ENCODE measurements at places on chromosomes 4 and X.

- DNase-seq, result no peak
Observed at GRCh38 chrX:153519569-153520286, 2.3 kb downstream of the ATP2B3 start.

- DNase-seq, result no peak
Observed at GRCh38 chr4:84235126-84235944, 263.8 kb downstream of the NKX6-1 start.

DNA sequence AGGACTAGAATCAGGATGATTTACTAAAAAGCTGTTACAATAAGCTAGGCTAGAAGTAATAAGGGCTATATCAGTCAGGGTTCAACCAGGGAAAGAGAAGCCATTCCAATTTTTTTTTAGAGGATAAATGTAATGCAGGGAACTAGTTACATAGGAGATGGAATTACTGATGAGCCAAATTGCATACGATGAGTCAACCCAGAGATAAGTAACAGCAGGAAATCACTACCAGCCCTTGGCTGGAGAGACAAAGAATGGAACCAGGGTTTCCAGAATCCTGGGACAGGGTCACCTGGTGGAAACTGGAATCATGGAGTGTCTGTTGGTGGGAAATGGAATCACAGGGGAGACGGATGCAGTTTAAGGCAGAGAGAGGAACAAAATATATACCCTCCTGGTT, 13.1 kb upstream of the MAGEA4 start:
- no peak for DNase-seq

GRCh38 chr4:161817914-161818313, 345.9 kb downstream of the FSTL5 start:
- DNase-seq, result no peak

DNA sequence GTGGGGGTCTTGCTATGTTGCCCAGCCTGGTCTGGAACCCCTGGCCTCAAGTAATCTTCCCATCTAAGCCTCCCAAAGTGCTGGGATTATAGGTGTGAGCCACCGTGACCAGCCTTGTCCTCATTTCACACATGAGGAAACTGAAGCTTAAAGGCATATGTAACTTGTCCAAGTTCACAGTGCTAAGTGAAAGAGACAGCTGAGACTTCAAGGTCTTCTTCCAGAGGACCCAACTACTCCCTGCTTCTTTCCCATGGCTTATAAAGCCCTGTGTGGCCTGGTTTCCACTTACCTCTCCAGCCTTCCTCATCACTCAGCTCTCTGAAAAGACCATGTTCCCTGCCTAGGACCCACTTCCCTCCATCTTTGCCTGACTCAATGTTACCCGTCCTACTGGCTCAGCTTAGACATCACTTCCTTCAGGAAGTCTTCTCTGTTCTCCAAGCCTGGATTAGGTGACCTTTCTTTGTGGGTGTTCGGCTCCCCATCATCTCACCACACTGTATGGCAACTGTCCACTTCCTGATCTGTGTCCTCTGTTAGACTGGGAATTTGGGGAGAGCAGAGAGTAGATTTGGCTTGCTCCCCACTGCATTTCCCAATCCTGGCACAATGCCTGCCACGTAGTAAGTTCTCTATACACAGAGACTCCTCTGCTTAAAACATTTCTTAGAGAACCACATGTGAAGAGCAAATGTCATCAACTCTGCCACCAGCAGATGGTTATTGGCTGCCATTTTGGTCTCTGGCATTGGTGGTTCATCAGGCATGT, 30.4 kb upstream of the LAMP2 start:
- no peak for DNase-seq

DNA sequence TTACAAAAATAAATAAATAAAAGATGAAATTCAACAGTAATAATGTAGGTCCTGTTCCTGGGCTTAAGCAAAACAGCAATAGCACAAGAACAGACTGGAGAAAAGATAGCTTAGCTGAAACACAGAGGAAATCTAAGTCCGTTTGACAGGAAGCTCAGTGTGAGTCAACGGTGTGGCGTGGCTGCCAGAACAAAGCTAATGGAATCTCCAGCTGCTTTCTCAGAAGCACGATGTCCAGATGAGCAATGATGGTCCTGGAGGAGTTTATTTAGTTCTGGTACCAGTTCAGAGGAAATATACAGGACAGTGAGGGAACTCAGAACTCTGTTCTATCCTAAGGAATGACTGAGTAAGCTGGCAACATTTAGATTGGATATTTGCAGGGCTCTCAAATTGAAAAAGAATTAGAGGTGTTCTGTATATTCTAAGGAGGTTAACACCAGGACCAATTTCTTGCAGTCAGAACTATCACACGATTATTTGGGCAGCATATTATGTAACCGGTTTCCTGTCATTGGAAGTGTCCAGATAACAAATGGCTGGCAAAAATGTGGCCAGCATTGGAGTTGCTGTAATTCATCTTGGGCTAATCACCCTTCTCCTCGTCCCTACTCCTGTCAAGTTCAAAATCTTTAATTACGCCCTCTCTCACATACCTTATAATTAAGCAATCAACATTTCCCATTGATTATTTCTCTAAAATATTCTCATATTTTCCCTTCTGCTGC, 12.7 kb downstream of the GAB3 start:
- no peak for DNase-seq

GRCh38 chrX:155259752-155260151, 4.5 kb downstream of the RAB39B start:
- DNase-seq, result no peak

- DNase-seq, result no peak
Observed at GRCh38 chr4:41209187-41209586, 5.2 kb downstream of the APBB2 start.

GRCh38 chrX:103220511-103221323, 5.8 kb downstream of the BEX4 start:
- no peak for DNase-seq

DNA sequence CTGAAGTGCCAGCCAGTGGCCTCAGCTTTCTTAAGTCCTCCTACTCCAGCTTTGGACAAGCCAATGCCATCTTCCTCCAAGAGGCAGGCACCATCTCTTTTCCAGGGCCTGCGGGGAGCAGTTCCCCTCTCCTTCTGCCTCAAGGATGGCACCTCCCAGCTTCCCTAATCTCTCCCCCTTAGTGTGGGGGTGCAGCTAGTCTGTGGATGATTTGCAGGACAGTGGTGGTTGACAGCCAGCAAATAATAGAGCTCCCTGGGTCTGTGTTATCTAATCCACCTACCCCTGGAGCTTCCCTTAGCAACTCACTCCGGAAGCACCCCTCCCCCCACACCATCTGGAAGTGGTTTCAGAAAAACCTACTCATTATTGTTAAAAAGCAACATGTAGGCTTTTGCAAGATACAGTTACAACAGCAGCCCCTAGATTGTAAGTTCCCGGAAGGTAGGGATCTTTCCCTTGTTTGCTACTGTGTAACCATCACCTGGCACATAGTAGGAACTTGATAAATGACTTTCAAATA, 247.1 kb downstream of the BCOR start:
- DNase-seq, result no peak

GRCh38 chr4:137421796-137422195, 110.5 kb downstream of the PCDH18 start:
- DNase-seq, result no peak

DNA sequence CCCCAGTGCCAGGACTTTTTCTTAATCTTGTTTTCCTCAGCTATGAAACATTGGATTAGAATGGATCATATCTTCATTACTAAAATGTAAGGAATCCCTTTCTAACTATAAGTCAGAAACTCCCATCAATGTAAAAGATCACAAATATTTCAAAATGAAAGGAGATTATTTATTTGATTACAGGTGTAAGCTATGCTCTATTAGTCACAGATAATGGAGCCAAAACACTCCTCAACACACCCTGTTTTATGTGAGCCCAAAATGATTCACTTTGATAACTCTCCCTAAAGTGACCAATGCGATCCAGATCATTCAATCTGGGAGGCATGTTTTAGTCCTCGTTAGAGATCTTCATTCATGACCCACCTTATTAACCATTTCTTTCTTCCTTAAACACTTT, 566.7 kb upstream of the TENM3 start:
- DNase-seq, result no peak

DNA sequence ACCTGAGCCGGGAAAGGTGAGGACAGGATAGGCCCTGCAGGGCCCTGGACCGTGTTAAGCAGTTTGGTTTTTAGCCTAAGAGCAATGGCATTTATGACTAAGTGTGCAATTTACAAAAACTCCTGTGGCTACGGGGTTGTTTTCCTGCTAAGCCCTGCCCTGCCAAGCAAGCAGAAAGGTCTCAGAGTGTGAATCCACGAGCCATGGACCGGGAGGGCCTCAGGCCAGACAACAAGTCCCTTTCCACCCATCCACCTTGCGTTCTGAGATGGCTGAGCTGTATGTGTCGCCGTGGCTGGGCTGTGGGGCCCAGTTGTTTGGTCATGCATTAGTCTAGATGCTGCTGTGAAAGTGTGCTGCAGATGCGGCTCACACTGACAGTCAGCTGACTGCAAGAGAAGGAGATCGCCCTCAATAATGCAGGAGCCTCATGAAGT, 33.9 kb upstream of the AFAP1 start:
- DNase-seq, result no peak

DNA sequence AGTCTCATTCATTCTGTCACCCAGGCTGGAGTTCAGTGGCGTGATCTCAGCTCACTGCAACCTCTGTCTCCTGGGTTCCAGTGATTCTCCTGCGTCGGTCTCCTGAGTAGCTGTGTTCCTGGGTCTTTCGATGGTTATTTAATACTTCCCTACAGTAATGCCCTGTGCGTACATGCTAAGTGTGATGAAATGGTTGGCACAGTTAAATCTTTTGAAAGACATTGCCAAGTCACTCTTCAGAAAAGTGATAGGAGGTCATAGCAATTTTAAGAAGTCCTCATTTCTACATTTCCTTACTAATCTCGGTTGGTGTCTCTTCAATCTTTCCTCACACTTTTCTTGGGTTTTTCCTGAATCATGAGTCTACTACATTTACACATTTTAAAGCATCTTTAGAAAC, 14.4 kb downstream of the HTT-AS start:
- DNase-seq, result no peak

- no peak for DNase-seq
Observed at GRCh38 chr4:62543002-62543401, 1342.9 kb downstream of the ADGRL3 start.

- DNase-seq, result no peak
Observed at GRCh38 chrX:34770511-34770910, 113.4 kb upstream of the TMEM47 start.

DNA sequence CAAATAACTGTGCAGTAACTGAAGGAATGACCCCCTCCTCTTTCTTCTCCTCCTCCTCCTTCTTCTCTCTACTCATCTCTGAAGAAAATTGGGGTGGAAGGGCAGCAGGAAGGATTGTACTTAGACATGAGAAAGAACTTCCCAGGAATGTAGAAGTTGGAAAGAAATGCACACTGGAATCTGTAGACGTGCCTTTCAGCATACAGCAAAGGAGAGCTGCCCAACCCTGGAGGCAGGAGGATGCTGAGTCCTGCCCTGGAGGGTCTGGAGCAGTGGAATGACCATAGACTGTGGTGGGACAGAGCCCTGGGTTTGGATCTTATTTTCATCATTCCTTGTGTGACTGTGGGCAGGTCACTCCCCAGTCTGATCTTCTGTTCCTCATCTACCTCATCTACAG, 80.1 kb downstream of the PJA1 start:
- DNase-seq, result no peak

DNA sequence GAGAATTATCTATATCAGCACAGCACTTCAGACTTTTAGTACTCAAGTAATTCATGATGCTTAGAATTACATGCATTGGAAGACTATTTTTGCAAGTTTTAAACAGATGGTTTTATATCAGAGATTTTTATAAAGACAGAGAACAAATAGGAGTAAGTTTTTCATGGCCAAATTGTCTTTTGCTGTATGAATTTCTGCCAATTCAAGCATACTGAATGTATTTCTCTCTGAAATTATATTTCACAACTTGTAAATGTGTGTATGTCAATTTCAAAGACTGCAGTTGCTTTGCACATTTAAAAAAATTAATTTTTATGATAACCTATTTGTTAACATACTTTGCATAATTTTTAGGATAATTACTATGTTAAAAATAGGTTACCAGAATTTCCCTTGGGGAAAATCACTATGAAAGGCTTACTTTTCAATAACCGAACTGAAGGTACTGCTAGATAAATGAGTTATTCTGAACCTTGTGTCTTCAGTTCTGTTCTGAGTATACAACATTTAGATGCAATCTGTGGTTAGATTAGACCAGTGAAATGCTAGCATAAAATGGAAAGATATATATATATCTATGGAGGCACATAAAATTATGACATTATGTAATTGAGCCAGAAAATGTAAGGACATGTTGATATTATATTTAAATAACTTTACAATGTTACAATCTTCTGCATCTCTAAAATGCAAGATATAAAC, 1344.2 kb upstream of the PABPC4L start:
- no peak for DNase-seq

- DNase-seq, result no peak
Observed at GRCh38 chr4:87066403-87067123, 131.8 kb downstream of the AFF1 start.

- no peak for DNase-seq
Observed at GRCh38 chr4:14264437-14264836, 636.9 kb upstream of the BOD1L1 start.

GRCh38 chrX:6941041-6941440, 206.5 kb upstream of the STS start:
- DNase-seq, result no peak

DNA sequence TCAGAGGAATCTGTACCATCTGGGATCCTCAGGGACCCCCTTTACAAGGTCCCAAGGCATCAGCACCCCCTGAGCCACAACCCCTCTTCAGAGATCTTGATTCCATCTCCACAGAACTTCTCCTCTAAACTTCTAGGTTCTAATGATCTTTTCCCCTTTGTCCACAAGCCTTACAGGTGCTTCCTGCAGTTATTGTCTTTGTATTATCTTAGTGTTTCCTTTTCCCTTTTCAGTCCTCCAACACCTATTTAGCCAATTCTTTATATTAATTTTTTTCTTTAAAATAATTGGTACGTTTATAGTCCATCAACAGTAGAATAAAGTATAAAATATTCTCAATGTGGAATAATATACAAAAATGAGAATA, 35.2 kb upstream of the FAM241A start:
- no peak for DNase-seq

GRCh38 chrX:151938172-151938571, 25.5 kb downstream of the MAGEA4 start:
- DNase-seq, result no peak

- no peak for DNase-seq
Observed at GRCh38 chr4:125444166-125444565, 129.4 kb downstream of the FAT4 start.

GRCh38 chrX:23742174-23742696, 841 bp downstream of the ACOT9 start:
- no peak for DNase-seq

Data from COR-L47 (cell line).